NCI-H69 (cell line): ENCODE measurements at places on chromosomes 11 and 22.
A peak's percentile ranks its signal among the peaks of the same experiment; 100 is the strongest.

DNA sequence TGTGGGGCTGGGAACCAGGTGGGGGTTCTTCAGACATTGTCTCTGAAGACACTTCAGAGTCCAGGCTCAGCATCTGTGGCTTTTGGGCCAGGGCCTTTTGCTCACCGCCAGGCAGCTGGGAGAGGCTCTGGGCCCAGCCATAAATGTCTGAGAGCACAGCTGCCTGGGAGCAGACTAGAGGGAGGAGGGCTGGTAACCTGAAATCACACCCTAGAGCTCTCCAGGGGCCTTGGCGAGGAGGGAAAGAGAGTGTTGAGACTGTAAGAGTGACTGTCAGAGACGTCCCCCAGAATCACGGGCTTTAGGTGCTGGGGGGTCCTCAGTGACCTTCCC is 4.1 kb downstream of the TRABD start:
- peak; percentile 71 for DNase-seq

GRCh38 chr11:111737444-111738210 is 28.6 kb downstream of the PPP2R1B start:
- DNase-seq: no peak

- peak; percentile 76 for DNase-seq
Observed at GRCh38 chr11:86938900-86939880, 16.0 kb downstream of the FZD4 start.

DNA sequence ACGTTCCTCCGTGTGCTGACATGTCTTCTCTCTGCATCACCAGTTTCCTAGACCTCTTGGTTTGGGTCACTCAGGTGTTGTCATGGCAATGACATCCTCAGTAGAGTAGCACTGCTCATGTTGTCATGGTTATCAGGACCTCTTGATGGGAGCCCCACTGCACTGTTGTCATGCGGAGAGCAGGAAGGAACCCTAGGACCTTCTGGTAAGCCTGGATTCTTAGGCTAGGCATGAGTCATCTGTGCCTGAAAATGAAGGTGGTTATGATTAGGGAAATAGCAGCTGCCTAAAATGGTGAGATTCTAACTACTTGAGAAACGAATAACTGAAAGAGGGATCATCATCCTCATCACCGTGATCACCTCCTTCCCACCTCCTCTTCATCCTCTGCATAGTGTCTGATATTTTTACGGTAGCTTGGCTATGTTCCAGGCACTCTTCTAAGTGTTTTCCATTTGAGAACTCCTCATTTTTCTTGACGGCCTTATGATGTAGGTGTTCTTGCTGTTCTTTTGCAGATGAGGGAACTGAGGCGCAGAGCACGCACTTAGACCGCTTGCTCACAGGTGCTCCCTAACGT is 858.4 kb downstream of the NTM start:
- no peak for DNase-seq

DNA sequence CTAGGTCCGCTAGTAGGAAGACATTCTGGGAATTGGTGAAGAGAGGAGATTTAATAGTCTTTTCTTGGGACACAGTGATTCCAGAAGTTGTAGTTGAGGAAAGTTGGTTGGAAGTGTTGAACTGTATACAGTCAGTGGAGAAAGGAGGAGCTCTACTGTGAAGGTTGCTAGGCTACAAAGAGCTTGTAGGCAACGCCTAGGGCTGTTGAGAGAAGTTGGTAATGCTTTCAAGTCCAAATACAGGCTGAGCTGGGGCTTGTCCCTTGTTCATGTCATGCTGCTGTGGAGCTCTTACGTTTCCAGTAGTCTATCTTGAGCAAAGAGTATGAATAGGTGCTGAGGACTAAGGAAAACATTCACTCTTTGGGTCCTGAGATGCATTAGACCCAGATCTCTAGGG is 1.1 kb downstream of the TBCEL start:
- peak; percentile 54 for DNase-seq

DNA sequence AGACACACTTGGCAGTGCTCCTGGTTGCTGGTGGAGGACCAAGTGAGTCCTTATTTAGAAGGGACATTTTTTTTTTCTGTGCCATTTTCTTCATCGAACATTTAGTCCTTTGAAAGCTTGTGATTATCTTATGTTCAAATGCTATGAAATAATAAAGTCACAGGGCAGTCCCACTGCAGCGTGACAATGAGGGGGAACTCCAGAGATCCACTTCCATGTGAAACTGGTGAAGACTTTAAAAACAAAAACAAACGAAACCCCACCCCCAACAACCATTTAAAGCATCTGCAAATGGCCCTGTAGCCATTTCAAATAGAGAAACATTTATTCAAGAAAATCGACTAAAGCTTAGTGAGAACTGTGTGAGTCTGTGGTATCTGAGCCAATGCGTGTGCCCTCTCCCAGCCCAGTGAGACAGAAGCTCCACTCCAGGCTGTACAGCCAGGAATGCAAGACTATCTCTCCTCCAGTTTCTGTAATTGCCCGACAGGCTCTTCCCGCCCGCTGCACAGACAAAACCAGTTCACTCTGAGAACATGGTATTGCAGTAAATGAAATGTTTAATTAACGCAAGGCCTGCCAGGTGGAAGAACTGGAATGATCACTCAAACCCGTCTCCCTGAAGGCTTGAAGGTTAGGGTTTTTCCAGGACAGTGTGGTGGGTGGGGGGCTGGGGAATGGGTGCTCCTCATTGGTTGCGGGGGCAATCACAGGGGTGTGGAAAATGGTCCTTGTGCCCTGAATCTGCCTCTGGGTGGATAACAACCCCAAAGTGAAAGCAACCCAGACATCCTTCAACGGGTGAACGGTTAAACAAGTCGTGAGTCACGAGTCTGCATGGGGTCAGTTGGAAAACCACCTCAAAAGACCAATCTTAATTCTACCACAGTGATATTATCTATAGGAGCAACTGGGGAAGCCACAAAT is 8.4 kb downstream of the KRTAP5-6 start:
- no peak for DNase-seq

- DNase-seq: no peak
Observed at GRCh38 chr11:101128571-101129202, 926 bp downstream of the PGR start.

DNA sequence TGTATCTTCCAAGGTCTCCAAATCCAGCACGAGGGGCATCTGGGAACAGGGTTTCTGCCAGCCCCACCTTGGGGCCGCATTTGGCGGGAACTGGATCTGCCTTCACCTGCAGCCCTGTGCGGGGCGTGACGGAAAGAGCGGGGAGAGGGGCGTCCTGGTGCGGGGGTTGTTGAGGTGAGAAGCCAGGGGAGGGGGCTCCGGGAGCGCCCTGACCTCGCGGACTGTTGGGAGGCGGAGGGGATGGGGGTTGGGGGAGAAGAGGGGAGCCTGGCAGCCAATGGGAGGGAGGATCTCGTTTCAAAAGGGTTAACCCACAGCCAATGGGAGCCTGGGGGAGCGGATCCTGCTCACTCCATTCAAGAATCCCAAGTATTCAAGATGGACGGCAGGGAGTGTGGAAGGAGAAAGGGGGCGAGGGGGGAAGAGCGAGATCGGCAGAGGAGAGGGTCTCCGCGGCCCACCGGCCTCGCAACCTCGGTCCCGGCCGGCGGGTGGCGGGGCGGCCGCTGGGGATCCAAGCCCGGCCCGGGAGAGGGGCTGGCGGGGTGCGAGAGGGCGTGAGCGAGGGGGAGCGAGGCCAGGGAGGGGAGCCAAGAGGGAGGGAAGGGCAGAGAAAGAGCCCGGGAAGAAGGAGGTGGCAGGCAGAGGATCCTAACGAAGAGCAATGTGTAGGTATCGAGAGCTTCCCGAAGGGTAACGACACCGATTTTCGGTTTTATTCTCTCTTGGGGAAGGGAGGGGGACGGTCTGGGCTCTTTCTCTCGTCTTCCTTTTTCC is 11.5 kb downstream of the YPEL4 start:
- DNase-seq: peak; percentile 70

- no peak for DNase-seq
Observed at GRCh38 chr11:65928667-65929066, 9.4 kb downstream of the DRAP1 start.

GRCh38 chr11:103735497-103736032 is 300.9 kb upstream of the DDI1 start:
- no peak for DNase-seq

- no peak for DNase-seq
Observed at GRCh38 chr11:28514391-28514790, 406.2 kb downstream of the METTL15 start.

DNA sequence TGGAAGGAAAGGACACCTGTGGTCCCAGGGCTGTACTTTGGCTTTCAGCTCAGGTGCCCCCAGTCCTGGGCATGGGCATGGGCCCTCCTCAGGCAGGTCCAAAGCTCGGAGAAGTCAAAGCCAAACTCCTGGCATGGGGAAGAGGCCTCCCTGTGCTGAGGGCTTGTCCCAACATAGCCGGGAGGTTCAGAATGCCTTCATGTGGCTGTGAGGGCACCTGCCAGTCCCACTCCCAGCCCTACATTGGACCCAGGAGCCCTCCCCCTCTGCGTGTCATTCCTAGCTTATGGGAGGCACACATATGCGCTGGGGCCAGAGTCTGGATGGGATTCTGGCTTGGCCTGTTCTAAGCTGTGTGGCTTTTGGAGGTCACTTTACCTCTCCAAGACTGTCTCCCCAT is 1.0 kb upstream of the KLHL35 start:
- DNase-seq: no peak

GRCh38 chr11:69682681-69683326 is 7.7 kb upstream of the LTO1 start:
- no peak for DNase-seq

- DNase-seq: peak; percentile 64
Observed at GRCh38 chr11:15972838-15973237, 383.5 kb downstream of the SOX6 start.

GRCh38 chr22:50233223-50233622 is 11.6 kb downstream of the TUBGCP6 start:
- no peak for DNase-seq

GRCh38 chr11:132114185-132114584 is 743.8 kb downstream of the NTM start:
- peak; percentile 79 for DNase-seq

DNA sequence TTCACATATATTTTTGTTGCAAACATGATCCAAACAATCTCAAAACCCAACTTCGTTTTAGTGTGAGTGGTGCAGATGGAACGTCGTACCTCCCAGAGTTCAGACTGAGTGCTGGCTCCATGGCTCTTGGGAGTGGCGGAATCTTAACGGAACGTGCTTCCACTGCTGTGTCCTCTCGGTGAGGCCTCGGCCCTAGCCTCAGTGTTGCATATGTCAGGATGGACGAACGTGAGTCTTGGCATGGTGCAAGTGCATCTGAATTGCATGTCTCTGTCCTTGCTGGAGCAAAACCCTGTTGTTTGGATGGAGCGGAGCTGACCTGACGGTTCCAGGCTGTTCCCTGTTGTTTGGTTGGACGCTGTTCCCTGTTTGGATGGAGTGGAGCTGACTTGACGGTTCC is 306.8 kb downstream of the TBC1D22A start:
- DNase-seq: no peak

GRCh38 chr11:76670485-76671236 is at the start of gene LRRC32:
TSS of gene LRRC32 (minus strand) at chr11:76670747. CDS start at chr11:76665954, 4,793 bp downstream.
- peak; percentile 65 for DNase-seq

DNA sequence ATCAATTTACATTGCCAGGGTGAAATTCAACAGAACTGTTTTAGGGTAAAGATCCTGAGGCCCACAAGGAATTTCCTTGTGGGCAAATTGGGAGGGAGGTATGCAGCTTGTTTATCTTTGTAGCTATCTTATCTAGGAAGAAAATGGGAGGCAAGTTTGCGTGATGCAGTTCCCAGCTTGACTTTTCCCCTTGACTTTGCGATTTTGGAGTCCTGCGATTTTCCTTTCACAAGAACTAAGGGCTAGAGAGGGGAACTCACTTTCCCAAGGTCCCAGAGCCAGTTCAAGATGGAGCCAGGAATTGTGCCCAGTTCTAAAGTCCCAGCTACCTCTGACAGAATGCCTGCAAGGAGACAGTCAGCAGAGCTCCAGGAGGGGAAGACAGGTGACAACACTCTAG is 30.7 kb downstream of the RIBC2 start:
- DNase-seq: no peak

DNA sequence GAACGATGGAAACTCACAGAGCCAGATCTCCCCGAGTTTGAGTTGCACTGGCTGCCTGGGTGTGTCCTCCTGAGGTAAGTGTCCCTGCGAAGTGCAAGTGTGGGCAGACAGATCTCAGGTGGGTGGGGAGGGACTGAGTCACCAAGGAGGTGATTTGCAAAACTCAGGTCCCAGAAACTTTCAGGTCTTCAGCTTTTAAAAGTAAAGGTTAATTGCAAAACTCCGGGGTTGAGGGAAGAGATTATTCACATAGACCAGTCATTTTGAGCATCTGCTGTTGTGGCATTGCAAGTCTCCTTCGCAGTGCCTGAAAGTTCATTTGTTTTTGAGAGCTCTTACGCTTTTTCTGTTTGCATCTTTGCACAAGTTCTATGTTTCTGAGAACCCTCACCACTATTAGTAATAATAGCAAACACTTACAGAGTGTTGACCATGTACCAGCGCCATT is 7.1 kb downstream of the CD44 start:
- no peak for DNase-seq

GRCh38 chr11:130488848-130489584 is 40.6 kb downstream of the ADAMTS15 start:
- DNase-seq: no peak

- DNase-seq: no peak
Observed at GRCh38 chr22:27730641-27731433, 70.7 kb downstream of the MN1 start.

- no peak for DNase-seq
Observed at GRCh38 chr11:65506290-65506771, 7.5 kb downstream of the MALAT1 start.

- DNase-seq: no peak
Observed at GRCh38 chr11:68889948-68890446, 13.6 kb downstream of the MRPL21 start.

DNA sequence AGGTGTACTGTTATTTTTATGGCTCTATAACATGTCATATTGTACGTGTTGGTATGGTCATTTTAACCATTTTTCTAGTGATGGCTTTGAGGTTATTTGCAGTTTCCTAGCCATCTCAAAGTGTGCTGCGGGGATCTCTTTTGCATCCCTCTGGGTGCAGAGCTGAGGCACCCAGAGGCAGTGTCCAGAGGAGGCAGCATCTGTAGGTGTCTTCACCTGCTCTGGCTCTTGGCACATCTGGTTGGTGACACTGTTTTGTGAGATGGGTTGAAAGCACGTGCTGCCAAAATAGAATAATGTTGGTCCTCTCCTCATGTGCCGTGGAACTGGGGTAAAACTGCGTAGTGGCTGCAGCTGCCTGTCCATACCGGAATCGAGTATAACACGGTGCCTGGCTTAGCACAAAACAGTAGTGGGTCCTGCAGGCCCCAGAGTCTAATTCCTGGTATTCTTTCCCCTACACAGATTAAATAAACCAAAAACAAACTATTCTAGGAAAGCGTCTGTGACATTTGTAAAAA is 12.9 kb downstream of the NEAT1 start:
- peak; percentile 71 for DNase-seq

DNA sequence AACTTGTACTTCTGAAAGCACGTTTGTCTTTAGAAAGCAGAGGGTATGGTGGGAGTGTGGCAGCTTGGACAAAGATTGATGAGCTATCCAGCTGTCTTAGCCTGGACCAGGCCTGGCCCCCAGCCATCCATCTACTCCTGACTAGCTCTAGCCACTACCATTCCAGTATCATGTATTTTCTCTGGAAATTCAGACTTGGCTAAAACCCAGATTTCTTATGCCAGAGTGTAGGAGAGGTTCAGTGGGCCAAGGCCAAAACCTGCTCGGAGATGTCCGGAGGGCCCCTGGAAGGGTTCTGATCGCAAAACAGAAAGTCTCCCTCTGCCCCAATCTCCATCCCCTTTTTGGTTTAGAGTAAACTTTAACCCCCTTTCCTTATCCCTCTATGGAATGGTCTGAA is 24.8 kb upstream of the MTCH2 start:
- peak; percentile 14 for DNase-seq

- peak; percentile 49 for DNase-seq
Observed at GRCh38 chr11:92410526-92410925, 185.9 kb downstream of the FAT3 start.

GRCh38 chr11:60130496-60130895 is 42.0 kb downstream of the MS4A2 start:
- DNase-seq: peak; percentile 26
